NCI-H748 treated with DMSO at 0.1 percent for 48 hours (cell line): ENCODE measurements at places on chromosomes 6 and 20.

DNA sequence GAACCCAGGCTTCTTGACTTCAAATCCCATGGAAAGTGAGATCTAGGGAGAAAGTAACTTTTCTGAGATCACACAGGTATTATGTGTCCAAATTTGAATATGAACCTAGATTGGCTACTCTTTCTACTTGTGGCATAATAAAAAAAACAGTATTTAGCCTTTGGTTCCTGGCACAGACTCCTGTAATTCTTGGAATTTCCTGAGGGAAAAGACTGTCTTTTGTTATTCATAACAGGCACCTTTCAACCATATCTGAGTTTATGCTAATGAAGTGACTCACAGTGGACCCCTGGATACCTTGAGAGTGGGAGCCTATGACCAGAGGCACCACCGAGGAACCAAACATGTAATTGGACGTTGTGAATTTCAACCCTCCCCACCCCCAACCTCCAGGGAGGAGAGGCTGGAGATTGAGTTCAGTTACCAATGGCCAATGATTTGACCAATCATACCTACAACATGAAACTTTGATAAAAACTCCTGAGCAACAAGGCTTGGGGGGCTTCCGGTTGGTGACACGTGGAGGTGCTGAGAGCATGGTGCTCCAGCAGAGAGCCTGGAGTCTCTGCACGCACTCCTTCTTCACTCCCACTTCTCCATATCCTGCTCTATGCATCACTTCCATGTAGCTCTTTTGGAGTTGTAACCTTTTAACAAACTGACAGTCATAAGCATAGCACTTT lies 48.8 kb downstream of the LAMA4 start:
- no peak for DNase-seq

DNA sequence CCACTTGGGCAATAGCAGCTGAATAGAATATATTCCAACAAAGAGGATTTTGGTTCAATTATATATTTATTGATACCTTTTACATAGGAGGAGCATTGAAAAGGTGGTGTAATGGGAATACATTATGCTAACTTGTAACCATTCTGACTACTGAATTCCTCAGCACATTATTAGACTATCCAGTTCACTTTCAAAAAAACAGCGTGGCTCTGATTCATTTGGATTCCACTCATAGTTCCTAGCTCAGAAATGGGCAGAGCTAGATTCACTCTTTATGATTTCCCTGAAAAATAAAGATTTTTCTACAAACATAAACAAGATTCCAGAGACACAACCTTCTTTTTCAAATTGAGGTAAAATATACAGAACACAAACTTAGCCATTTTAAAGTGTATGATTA lies 9.2 kb upstream of the TRERF1 start:
- no peak for DNase-seq

DNA sequence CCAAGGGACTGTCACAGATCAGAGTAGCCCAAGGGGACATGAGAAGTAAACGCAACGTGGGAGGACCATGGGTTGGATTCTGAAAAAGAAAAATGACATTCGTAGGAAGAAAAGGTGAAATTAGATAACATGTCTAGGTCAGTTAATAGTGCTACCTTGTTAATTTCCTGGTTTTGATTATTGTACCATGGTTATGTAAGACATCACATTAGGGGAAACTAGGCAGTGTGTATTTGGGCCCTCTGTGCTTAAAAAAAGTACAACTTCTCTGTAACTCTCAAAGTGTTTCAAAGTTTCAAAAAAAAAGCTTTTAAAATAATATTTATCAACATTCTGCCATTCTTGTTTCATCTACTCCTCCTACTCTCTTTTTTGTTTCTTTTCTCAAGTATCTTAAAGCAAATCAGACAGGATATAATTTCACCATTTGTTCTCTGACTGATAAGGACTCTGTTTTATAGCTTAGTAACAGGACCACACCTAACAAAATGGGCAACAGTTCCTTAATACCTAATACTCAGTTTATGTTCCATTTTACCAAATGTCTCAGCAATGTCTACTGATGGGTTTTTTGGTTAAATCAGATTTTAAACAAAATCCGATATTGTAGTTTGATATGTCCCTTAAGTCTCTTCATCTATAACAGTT lies 97.1 kb upstream of the PLCB4 start:
- DNase-seq, result no peak

DNA sequence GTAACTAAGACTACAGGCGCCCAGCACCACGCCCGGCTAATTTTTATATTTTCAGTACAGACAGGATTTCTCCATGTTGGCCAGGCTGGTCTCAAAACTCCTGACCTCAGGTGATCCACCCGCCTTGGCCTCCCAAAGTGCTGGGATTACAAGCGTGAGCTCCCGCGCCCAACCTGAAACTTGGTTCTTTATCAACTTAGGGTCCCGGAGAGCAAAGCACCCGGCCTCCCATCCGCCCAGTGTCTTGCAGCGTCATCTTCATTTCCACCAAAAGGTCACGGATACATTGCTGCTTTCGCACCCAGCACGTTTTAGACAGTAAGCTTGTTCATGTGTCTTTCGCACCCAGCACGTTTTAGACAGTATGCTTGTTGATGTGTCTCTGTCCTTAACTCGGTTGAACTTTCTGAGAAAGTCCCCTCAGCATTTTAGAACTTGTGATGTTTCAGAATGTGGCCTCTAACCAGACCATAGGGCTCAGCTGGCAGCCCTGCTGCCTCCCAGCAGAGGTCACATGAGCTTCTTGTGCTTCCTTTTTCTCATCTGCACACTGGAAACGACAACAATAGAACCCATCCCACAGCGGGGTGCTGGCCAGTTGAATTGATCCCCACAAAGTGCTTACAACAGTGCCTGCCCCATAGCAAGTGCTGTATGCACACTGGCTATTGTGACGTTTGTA lies 48.8 kb downstream of the PRR18 start:
- DNase-seq, result no peak

DNA sequence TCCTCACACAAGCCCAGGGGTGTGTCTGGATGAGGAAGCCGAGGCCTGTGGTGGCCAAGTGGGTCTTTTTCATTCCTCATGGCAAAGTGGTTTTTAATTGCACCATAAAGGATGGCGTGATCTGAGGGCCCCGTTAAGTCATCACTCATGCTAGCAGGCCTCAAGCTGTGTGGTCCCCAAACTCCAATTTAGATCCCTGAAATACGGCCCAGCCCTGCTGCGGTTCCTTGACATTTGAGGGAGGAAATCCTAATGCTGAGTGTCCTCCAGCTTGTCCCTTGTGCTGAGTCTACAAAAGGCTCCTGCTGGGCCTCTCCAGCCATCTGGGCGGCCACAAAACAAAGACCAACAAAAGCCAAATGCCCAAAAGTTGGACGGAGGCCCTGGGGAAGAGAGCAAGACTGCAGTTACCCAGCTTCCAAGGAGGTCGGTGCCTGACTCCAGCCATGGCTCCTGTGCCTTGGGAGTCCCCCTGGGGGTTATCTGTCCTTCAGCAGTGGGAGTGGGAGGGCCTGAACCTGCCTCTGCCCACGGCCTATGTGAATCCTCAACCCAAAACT lies 162.3 kb upstream of the PDE10A start:
- DNase-seq, result no peak

- DNase-seq, result no peak
These were observed 676.2 kb downstream of the HDGFL1 start for GRCh38 chr6:23245572-23245971.

- DNase-seq, result no peak
These were observed 109.3 kb downstream of the TRDN start for GRCh38 chr6:123527406-123527805.
